H9 (cell line): ENCODE measurements at places on chromosomes 3 and 15.

- no peak for DNase-seq
These were observed 10.8 kb downstream of the WDR5B start for GRCh38 chr3:122405015-122405414.

GRCh38 chr15:40510201-40510600 is 39.4 kb downstream of the CHST14 start:
- DNase-seq, result no peak

GRCh38 chr3:63921741-63922482 is 9.7 kb upstream of the SCAANT1 start:
- no peak for DNase-seq

DNA sequence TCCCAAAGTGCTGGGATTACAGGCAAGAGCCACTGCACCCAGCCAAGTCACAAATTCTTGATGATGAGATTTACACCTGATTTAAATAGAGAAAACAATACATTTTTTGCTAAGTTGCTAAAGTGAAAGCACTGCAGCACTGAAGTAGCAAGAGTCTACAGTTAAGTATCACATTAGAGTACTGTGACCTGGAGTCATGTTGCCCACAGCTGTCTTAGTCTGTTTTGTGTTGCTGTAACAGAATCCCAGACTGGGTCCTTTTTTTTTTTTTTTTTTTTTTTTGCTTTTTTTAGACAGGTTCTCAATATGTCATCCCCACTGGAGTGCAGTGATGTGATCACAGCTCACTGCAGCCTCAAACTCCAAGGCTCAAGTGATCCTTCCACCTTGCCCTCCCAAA is 23.2 kb upstream of the GNB4 start:
- DNase-seq, result no peak

DNA sequence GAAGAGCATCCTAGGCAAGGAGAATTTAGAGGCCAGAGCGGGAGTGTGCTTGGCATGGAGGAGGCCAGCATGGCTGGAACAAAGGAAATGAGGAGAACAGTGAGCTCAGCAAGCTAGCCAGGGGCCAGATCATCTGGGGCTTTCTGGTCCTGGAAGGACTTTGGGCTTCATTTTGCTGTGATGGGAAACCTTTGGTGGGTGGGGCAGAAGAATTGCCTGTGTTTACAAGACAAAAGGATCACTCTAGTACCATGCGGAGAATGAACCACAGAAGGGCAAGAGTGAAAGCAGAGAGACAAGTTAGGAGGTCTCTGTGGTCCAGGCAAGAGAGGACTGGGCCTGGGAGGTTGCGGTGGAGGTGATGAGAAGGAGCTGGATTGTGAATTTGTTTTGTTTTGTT is 61.6 kb upstream of the FOXP1 start:
- DNase-seq, result peak; percentile 32

- no peak for DNase-seq
These were observed 36.9 kb downstream of the SLC35A5 start for GRCh38 chr3:112598731-112599130.

DNA sequence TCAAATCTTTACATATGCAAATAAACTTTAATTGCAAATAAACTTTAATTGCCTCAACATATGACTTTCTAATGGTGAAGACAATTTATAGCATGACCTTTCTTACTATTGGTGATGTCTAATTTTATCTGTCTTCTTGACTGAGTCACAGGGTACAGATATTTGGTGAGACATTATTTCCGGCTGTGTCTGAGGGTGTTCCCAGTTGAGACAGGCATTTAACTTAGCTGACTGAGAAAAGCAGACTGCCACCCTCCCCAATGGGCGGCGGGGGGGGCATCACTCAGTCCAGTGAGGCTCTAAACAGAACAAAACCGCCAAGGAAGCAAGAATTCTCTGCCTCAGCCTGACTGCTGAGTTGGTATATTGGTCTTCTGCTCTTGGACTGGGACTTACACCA is 160.0 kb downstream of the TBL1XR1 start:
- no peak for DNase-seq

DNA sequence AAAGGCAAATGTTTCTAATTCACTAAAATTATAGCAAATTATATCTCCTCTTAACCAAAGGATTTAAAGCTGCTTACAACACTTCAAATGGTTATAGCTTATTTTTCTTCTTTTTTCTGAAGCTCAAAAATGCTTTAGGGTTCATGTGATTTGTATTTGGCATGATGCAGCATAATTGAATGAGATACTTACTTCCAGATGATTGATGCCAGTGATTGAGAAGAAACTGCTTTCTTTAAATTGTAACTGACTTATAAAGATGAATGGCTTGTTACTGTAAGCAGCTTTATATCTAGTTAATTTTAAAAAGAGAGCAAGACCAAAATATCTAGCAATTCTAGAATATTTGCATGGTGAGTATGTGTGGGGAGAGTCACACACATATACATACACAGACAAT is 270.7 kb upstream of the THRB start:
- no peak for DNase-seq

GRCh38 chr3:53155760-53156159 is 5.2 kb upstream of the PRKCD start:
- DNase-seq, result no peak

GRCh38 chr15:49669288-49669687 is 48.4 kb downstream of the DTWD1 start:
- no peak for DNase-seq

DNA sequence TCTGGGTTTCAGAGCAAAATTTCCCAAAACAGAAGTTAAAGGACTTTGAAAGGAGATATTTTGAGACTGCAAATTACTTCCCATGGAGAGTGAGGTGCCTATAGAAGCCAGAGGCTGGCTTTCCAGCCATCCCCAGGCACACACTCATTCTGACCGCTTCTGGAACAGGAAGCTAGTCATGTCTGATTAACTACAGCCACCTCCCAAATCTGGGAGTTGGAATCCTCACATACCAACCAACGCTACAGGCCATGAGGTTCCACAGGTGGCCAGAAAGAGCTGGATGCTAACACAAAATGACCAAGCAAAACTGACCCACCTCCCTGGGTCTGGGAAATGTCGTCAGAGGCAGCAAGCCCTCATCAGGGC is 87.2 kb downstream of the SNRK start:
- no peak for DNase-seq

GRCh38 chr15:74824976-74825375 is 1.5 kb upstream of the CPLX3 start:
- no peak for DNase-seq

GRCh38 chr3:141401573-141402475 is 33.5 kb downstream of the ZBTB38 start:
- peak; percentile 52 for DNase-seq

DNA sequence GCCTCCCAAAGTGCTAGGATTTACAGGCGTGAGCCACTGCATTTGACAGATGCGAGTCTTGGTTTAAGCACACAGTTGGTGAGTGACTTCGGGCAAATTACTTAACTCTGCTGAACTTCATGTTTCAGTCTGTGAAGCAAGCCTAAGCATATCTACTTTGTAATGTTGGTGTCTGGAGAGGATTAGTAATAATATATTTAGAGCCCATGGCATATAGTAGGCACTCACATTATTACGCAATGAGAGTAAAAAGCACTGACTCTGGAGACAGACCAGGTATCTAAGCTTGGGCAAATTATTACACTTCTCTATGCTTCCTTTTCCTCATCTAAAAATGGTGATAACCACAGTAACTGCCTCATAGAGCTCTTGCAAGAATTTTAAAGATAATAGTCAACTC is 208.7 kb upstream of the P2RY1 start:
- DNase-seq, result no peak

- DNase-seq, result no peak
These were observed 137.7 kb downstream of the RAB11A start for GRCh38 chr15:66006986-66007385.

GRCh38 chr3:20905210-20905805 is 719.3 kb upstream of the SGO1 start:
- no peak for DNase-seq

GRCh38 chr15:100942656-100943425 is 23.7 kb downstream of the LRRK1 start:
- no peak for DNase-seq

- no peak for DNase-seq
These were observed 37.7 kb upstream of the BCL2L10 start for GRCh38 chr15:52150043-52150825.

GRCh38 chr3:67463656-67464055 is 190.8 kb downstream of the SUCLG2 start:
- DNase-seq, result no peak

DNA sequence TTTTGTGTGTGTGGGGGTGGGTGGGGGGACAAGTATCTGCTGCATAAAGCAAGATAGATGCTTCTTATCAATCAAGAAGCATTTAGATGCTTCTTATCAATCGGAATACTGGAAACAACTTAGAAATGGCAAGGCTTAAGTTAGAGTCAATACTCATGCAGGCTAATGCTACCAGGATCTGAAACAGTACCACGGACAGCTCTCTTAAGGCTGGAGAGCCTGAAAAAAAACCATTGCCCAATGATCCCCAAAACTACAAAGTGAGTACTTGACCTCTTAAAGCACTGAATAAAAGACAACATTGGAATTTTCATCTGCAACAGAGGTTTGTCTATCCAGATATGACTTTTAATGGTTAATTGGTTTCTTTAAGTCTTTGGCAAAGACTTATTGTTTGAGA is 262.3 kb downstream of the GAP43 start:
- no peak for DNase-seq

GRCh38 chr3:154152741-154153140 is 31.6 kb downstream of the ARHGEF26 start:
- DNase-seq, result no peak

DNA sequence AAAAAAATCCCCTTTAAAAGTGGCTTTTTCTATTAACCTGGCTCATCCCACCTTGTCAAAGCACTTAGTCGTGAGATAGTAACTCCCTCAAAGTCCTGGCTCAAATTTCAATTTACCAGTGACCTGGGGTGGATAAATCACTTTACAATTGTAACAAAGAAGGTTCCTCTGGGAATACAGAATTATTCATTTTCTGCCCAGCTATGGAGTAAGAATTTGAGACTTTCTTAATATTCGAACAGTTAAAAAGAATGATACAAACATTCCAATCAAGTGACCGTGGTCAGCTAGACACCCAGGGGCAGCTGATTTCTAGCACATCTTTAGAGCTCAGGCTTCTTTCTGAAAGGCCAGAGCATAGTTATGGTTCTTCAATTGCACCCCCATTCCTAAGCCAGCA is 291.0 kb upstream of the TGFBR2 start:
- DNase-seq, result no peak

- DNase-seq, result no peak
These were observed 1257.1 kb downstream of the NSUN3 start for GRCh38 chr3:95319921-95320494.

- no peak for DNase-seq
These were observed 103.6 kb upstream of the TBL1XR1 start for GRCh38 chr3:177300842-177301241.

- no peak for DNase-seq
These were observed 5.7 kb upstream of the SLC25A26 start for GRCh38 chr3:66215106-66215505.
